Natural killer cell treated with Interleukin-12 subunit alpha and Interleukin-12 subunit beta and Interleukin-15 and Interleukin-18, amount 100 ng/mL, for 72 hours (primary cell): ENCODE measurements at places on chromosomes 4 and X.
A peak's percentile ranks its signal among the peaks of the same experiment; 100 is the strongest.

GRCh38 chrX:103531002-103531401, 11.7 kb upstream of the RAB40A start:
- no peak for DNase-seq

- no peak for DNase-seq
Measured at GRCh38 chrX:44228621-44229020, 114.9 kb downstream of the EFHC2 start.

- DNase-seq = no peak
Measured at GRCh38 chrX:47145395-47146120, 537 bp downstream of the RBM10 start.

DNA sequence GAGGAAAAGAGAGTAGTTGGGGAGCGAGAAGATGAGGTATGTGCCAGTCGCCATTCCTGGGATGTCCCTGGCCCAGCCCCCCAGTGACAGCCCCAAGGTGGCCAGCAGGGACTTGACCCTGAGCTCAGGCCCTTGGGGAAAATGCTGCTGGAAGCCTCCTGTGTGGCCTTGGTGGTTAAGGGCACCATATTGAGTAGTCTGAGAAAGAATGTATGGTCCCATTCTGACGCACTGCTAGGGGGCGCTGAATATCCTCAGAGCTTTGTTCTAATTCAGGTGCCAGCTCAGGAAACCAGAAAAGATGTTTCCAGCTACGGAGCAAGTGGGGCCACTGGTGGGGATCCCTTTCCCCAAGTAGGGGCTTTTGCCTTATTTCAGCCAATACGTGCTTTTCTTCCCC, 14.0 kb upstream of the UBA6 start:
- DNase-seq = no peak

- DNase-seq = no peak
Measured at GRCh38 chrX:30573125-30573524, 4.4 kb downstream of the TASL start.

DNA sequence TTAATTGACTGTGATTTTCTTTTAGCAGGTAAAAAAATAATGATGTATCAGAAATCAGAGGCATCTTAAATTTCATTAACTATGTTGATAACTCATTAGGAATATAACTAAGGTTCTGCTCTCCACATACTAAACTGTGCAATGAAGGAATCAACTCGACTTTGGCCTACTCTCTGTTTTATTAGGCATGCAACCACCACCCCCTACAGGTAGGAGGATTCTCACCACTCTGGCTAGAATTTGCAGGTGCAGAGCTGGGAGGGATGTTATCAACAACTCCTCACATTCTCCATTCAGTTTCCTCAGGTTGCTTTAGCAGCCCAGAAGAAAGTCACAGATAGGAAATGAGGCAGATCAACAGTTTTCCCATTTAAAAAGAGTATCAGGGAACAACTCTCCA, 160.1 kb downstream of the COX18 start:
- no peak for DNase-seq

DNA sequence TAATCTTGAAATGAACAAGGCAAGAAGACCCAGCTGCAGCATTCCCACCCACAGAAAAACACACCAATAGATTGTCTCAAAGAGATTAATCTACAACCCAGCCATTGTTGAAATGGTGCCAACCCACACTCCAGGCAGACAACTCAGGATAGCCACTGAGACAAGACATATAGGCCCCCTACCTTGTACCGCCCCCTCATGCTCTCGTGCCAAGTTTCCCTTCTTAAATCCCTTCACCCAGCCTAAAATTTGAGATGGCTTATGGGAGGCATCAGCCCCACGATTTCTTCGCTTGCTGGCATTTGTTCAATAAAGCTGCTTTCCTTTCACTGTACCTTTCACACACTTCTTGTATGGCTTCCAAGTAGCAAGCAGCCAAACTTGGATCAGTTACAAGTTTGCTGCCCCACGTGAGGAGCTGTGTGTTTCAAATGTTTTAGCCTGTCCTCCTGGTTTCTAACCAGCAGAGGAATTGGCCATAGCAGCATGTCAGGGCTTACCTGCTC, 1754.1 kb downstream of the C4orf33 start:
- no peak for DNase-seq

- no peak for DNase-seq
Measured at GRCh38 chr4:126955292-126956183, 677.2 kb upstream of the INTU start.

DNA sequence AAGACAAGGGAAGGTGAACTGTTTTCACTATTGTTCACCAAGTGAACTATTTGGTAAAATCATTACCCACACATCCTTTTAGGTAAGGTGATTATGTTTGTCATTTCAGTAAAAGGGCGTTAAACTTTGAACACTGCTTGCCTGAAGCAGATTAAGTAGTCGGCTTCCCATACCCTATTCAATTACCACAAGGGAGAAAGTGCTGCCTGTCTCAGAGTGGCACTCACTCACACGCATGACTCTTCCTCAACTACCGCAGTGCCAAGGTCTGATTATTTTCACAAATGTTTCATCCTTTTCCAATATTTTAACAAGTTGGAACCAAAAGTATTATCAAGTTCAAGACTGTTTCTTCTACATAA, 11.0 kb downstream of the VEGFC start:
- no peak for DNase-seq

GRCh38 chr4:71338846-71339593, at the start of gene SLC4A4:
SLC4A4 (plus strand) TSS chr4:71339020.
- DNase-seq = peak; percentile 61

DNA sequence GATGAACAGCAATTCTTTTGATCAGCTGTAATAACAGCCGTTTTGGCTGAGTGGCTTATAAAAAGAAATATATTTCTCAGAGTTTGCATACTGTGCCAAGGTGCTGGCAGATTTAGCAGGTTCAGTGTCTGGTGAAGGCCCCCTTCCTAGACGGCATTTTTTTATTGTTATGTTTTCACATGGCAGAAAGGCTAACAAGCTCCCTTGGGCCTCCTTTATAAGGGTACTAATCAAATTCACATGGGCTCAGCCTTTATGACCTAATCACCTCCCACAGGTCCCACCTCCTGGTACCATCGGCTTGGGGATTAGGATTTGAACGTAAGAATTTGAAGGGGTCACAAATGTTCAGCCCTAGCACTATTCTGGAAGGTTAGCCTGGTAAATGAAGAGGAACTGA, 431.9 kb downstream of the SPOCK3 start:
- no peak for DNase-seq

DNA sequence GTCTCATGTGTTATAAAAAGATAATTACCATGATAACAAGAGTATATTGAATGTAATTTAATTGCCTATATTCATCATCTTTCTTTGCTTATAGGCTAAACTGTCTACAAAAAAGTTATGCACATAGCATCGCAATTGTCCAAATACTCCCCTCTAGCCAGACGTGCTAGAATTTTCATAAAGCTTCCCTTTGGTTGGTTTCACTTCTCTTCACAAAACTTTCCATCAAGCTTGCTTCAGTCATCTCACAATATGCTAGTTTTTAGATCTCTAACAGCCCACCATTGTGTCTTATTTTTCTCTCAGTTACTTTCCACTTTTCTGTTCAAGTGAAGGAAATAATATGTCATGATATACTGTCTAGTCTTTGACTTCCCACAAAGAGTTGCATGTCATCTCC, 448.3 kb upstream of the SPANXN1 start:
- DNase-seq = no peak

DNA sequence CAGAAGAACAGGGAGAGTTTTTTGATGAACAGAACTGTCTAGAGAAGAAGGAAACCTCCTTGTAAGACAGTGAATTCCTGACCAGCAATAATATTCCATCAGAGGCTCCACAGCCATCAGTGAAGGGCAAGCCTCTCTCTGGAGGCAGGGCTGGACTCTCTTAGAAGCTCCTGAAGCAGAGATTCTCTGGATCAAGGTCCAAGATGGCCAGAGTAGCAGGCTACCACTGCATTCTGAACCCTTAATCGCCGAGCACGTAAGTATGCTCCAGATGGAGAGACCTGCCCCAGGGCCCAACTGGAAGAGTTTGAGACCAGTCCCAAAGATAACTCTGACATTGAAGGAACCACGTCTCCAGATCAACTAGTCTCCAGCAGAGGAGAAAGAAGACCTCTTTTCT, 16.4 kb downstream of the GABRE start:
- DNase-seq = no peak

DNA sequence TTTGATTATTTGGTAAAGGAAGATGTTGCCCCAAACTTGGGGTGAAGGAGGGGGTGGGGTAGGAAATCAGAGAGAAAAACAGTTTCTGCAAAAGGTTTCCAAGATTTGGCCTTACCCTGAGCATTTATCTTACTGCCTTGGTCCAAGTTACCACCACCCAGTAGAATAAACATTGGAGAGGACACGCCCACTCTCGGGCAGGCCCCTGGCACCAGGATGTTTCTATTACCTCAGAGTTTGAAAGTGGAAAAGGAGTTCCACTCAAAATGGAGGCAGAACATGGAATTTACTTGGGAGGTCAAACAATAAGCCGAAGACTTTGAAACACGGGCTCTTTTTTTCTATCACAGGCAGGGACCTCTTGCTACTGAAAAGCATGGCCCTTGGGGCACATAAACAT, 113.7 kb downstream of the CHRNA9 start:
- DNase-seq = no peak

- DNase-seq = no peak
Measured at GRCh38 chr4:152536545-152537182, 772 bp upstream of the FBXW7 start.

- no peak for DNase-seq
Measured at GRCh38 chr4:53366301-53366716, 448 bp upstream of the SCFD2 start.

DNA sequence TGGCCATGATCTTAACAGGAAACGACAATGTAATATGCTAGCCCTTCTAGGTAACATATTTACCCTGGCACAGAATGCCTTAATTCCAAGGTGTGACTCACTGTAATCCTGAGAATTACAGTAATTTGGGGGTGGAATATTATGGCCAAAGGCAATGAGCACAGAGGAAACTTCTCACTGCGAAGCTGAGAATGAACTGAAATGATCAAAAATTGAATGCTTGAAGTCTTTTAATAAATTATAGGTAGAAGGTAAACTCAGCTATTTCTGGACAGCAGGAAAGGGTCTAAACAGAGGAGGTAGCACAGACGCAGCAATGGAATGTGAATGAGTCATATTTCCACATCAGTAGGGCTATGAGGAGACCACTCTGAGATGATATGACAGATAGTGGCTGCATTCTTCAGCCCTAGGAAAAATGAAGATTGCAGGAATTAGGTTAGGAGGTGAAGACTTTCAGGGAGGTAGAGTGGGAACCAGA, 312.6 kb downstream of the PACRGL start:
- no peak for DNase-seq

GRCh38 chr4:88613417-88613875, 21.2 kb downstream of the HERC3 start:
- no peak for DNase-seq

GRCh38 chr4:42588909-42589308, 68.0 kb downstream of the ATP8A1 start:
- no peak for DNase-seq

DNA sequence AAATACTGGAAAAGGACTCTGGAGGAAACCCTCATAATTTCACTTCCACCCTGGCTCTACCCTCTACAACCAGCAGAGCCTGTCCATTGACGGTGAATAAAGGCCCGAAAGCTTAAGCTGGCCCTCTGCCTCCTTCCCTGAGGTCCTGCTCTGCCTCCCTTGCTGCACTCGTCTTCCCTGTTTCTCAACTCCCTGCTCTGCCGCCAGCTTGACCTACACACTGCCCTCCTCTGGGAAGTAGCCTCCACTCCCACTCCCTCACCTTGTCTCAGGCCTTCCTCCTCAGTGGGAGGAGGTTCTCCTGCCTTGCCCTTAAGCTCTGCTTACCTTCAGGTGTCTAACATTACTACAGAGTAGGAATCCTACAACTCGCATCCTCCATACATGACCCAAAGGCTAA, 608.6 kb upstream of the NR3C2 start:
- DNase-seq = no peak

- DNase-seq = no peak
Measured at GRCh38 chrX:143378851-143379250, 138.4 kb downstream of the SPANXN3 start.

GRCh38 chrX:124441971-124442590, 95.7 kb downstream of the SH2D1A start:
- no peak for DNase-seq

DNA sequence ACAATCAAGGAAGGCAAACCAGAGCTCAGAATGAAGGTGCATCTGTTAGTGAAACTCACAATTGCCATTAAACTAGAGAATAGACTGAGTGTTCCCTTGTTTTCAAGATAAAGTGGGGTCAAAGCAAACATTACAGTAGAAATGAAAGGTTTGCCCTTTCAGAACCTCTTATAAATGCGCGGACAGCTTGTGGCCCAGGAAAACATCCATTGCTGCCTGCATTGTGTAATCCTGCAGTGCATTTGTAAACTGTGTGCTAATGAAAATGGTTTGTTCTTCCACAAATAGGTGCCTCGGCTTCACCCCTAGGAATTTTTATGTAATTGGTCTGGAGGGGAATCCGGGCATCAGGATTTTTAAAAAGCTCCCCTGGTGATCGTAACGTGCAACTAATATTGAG, 62.8 kb downstream of the SNX25 start:
- DNase-seq = no peak

- DNase-seq = no peak
Measured at GRCh38 chr4:125956276-125956675, 641.5 kb downstream of the FAT4 start.

DNA sequence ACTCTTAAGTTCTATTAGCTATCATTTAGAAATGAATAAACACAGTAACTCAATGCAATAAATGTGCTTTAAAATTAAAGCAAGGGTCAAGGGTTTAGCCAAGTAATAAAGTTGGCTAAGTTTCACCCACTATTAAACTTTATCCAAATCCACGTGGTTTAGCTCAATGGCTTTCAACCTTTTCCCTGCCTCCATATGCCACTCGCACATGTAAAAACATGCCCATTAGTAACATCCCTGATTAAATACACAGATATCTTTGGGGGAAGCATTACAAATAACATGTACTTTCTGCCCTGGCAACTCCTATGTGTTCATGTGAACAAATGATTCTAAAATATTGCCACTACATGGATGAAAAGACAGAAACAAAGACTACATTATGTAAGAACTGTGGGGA, 130.8 kb downstream of the ZAR1 start:
- DNase-seq = no peak

DNA sequence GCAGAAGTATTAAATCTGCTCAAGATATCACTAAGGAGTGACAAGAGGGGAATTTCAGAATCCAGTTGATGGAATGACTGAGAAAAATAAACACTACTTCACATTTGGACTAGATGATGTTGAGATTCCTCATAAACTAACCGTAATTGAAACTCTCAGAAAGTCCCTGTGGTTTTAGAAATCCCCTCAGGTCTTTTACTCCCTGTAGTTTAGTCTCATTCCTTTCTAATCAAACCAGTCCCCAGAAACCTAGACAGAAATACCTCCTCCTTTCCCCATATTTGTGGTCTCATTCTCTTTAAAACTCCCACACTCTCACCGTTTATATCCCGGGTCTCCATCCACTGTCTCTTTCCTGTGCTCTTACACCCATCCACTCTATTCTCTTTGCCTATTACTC, 15.0 kb upstream of the TLR1 start:
- DNase-seq = no peak

DNA sequence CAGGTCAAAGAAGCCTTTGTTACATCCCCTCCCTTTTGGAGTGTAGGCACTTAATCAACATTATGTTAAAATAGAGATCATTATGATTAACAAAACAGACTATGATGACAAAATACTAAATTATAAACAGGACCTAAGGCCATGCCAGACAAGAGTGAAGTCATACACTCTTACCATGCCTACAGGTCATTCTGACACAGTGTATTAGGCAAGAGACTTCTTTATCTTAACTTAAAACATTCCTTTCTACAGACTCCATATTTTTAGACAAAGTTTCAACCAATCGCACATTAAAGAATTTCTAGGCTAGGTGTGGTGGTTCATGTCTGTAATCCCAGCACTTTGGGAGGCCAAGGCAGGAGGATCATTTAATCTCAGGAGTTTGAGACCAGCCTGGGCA, 128.6 kb upstream of the SLC34A2 start:
- no peak for DNase-seq
